Activated CD4-positive, alpha-beta memory T cell treated with anti-CD3 and anti-CD28 coated beads for 36 hours (primary cell): ENCODE measurements at places on chromosomes 12 and 14.

DNA sequence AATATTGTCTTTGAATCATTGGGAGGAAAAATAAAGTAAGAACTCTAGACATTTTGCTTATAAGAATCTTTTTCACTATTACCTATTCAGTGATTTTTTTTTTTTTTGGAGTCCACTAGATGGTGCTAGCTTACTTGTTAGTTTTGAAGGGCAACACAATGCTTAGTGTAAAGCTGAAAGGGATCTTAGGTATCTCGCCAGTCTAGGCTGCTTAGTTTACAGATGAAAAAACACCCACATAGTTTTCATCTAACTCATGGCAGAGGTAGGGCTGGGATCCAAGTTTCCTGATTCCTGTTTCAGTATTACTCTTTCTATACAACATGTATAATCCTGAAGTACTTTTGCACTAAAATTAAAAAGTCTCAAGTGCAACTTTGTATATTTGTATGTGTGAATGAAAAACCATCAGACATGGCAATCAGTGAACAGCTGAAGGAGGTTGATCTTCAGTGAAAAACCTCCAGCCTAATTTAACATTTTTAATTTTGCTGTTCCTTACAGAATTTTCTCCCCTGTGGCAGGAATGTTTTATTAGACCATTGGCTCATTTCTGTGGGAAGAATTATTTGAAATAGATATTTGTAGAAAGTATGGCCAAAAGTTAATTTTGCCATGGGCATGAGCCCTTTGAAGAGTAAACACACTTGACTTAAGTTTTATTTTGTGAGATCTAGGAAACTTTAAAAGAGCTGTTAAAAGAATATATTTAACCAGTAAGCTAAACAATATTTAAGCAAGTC lies 40.7 kb downstream of the LRRIQ1 start:
- no peak overlapping the region for H3K4me3 ChIP-seq
- no peaks in the 10 kb centered on the region for H3K4me1 ChIP-seq
- H3K36me3 ChIP-seq: no peaks in the 10 kb centered on the region
- H3K27ac ChIP-seq: no peak overlapping the region
- H3K27me3 ChIP-seq: no peaks in the 10 kb centered on the region
- no peak for DNase-seq

DNA sequence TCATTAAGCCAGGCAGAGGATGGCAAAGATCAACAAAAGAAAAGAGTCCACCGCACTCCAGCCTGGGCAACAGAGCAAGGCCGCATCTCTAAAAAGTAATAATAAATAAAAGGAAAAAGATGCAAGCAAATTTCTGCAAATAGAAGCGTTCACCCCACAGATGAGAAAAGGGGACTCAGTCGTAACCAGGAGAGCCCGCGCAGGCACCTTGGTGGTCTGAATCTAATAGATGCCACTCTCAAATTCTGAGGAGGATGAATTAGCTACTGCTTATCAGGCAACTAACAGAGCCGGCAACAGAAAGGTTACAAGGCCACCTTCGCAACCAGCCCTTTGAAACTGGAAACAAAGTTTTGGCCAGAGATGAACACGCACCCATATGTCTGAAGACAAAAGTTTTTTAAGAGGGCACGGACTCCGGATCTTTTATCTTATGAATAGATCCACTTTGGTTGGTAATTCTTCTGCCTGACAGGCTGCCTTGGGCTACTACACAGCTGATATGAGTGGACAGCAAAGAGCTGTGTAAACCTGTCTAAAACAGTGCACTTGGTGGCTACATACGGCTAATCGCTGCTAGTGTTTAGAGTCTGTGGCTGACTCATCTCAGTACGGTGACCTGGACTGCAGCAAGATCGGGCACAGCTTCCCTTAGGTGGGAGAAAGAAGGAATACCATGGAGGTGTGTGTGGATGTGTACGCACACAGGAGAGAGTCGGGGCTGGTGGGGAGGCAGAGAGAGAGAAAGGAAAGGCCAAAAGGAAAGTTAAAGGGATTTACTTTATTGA lies 32.9 kb upstream of the TTC7B start:
- H3K27ac ChIP-seq: no peak overlapping the region
- no peak for DNase-seq
- H3K4me3 ChIP-seq: no peak overlapping the region
- H3K36me3 ChIP-seq: no peaks in the 10 kb centered on the region
- H3K27me3 ChIP-seq: no peaks in the 10 kb centered on the region
- peaks cover 5% of the 10 kb centered on the region for H3K4me1 ChIP-seq

GRCh38 chr12:124663206-124663605 lies 95.8 kb upstream of the NCOR2 start:
- H3K36me3 ChIP-seq: peaks cover 7% of the 10 kb centered on the region
- H3K27ac ChIP-seq: no peak overlapping the region
- no peak for DNase-seq
- no peaks in the 10 kb centered on the region for H3K4me1 ChIP-seq
- H3K27me3 ChIP-seq: no peaks in the 10 kb centered on the region

- no peak overlapping the region for H3K4me3 ChIP-seq
- no peak overlapping the region for H3K27ac ChIP-seq
- no peaks in the 10 kb centered on the region for H3K4me1 ChIP-seq
Measured at GRCh38 chr12:80862531-80862930, 75.2 kb downstream of the LIN7A start.

DNA sequence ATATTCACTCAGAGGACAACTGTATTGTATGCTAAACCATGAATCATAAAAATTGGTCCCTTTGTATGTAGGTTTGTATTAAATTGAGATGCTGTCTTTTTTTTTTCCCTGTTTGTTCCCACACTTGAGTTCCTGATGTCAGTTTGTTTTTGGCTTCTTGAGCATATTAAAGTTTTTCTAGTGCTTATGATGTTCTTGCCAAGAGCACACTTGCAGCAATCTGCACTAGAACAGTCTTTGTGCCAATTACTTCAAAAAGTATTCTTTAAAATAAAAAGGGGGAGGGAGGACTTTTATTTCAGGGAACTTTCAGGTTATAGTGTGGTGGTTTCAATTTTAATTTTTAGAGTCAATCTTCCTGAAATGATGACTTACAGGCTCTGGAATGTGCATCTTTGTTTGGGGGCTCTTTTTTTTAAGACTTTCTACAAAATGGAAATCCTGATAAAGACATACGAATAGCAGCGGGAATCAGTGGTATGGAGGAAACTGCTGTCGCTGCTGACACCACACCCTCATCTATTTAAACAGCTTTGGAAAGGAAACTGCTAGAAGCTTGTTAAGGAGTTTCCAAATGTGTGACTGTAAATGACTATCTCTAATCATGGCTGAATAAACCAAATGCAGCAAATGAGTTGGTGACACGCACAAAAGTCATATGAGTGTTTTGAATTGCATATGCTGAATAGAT lies 188.6 kb downstream of the EGLN3 start:
- DNase-seq: no peak
- no peaks in the 10 kb centered on the region for H3K4me1 ChIP-seq
- peaks cover 5% of the 10 kb centered on the region for H3K27me3 ChIP-seq

DNA sequence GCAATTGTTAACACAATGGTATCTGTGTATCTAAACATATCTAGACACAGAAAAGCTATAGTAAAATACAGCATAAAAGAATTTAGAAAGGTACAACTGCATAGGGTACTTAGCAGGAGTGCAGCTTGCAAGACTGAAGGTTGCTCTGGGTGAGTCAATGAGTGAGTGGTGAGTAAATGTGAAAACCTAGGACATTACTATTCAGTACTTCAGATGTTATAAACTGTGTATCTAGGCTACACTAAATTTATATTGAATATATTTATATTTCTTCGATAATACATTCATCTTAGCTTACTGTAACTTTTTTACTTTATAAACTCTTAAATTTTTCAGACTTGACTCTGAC lies 409.0 kb upstream of the DCN start:
- H3K36me3 ChIP-seq: no peaks in the 10 kb centered on the region
- no peaks in the 10 kb centered on the region for H3K27me3 ChIP-seq
- H3K4me3 ChIP-seq: no peak overlapping the region
- no peak for DNase-seq
- no peak overlapping the region for H3K27ac ChIP-seq

GRCh38 chr14:78104160-78104559 lies 66.0 kb upstream of the NRXN3 start:
- H3K27ac ChIP-seq: no peak overlapping the region
- H3K36me3 ChIP-seq: no peaks in the 10 kb centered on the region
- H3K4me3 ChIP-seq: no peak overlapping the region
- no peaks in the 10 kb centered on the region for H3K4me1 ChIP-seq
- no peaks in the 10 kb centered on the region for H3K27me3 ChIP-seq

DNA sequence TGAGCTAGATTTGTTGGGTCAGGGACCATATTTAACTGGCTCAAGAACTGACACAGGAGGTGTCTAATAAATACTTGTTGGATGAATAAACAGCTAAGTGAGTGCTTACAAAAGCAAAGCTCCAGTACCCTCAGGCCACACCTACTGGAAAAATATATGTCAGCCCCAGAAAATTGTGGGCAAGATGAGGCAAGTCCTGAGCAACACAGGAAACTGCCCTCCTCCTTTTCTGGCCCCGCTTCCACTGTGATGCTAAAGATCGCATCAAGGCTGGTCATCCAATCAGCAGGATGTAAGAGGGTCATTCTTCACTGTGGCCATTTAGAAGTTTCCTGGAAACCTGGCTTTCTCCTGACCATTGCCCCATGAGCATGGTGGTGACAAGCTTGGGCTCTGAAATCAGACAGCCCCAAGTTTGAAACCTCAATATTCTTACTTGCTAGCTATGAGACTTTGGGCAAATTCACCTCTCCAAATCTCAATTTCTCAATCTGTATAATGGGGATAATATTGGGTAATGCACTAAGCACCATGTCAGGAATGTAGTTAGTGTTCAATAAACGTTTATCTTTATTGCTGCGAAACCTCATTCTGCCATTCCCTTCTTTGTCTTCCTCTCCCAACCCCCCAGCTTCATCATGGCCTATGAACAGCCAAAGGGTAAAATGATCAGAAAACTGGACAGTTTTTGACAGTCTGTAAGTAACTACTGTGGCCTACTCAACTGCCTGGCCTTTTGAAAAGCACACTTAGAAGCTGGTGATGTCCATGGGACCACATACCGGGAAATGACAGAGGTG lies 139.3 kb upstream of the PZP start:
- no peaks in the 10 kb centered on the region for H3K27me3 ChIP-seq
- DNase-seq: peak; percentile 25
- peaks cover 7% of the 10 kb centered on the region for H3K36me3 ChIP-seq
- peaks cover 2% of the 10 kb centered on the region for H3K4me1 ChIP-seq
- no peak overlapping the region for H3K4me3 ChIP-seq
- no peak overlapping the region for H3K27ac ChIP-seq

DNA sequence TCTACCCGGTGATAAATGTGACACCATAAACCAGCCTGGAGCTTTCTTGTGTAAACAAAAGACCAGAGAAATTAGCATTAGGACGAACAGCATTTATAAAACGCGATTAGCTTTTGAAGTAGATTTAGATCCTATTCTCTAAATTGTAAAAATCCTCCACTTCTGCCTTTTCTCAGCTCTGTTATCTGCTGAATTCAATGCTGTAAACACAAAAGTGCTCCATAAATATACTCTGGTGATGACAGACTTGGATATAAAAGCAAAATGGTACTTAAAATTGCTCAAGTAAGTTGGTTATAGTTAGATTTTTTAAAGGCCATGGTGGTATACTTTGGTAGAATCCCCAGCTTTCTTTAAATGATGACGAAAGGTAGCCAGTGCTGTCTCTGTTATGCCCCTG lies 114.6 kb upstream of the RMST start:
- peaks cover 2% of the 10 kb centered on the region for H3K27me3 ChIP-seq
- H3K4me3 ChIP-seq: no peak overlapping the region
- H3K36me3 ChIP-seq: no peaks in the 10 kb centered on the region
- no peak overlapping the region for H3K27ac ChIP-seq

GRCh38 chr14:34237677-34238076 lies 224.4 kb downstream of the SPTSSA start:
- no peaks in the 10 kb centered on the region for H3K4me1 ChIP-seq
- no peak for DNase-seq
- no peak overlapping the region for H3K27ac ChIP-seq
- H3K27me3 ChIP-seq: no peaks in the 10 kb centered on the region
- no peak overlapping the region for H3K4me3 ChIP-seq

DNA sequence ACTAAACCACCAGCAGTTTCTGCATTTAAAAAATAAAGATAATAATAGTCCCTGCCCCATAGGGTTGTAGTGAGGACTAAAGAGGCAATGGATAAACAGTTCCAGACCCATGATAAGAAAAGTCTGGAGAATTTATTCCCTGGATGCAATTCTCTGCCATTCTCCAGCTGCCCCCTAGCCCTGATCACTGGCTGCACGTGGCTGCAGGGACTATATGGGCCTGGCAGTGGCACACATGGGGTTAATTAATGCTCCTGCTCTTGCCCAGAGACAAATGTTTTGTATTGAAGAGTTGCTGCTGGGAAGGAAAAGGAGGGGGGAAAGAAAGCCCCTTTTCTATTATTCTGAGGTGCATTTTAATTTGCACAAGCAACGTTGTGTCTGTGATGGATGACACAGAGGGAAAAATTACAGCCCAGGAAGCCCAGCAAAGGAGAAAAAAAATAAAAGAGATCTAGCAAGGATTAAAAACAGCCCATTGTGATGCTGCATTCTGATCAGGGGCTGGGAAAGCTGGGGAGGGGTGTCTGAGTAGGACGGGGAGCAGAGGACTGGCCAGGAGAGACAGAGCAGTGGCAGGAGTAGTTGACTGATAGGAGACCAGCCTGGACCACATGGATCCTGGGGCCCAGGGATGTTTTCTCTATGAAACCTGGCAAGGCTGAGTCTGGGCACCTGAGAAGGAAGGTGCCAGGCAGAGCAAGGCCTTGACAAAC lies 149.3 kb downstream of the ESRRB start:
- H3K4me1 ChIP-seq: no peaks in the 10 kb centered on the region
- DNase-seq: no peak
- H3K27ac ChIP-seq: no peak overlapping the region
- peaks cover 10% of the 10 kb centered on the region for H3K27me3 ChIP-seq
- H3K36me3 ChIP-seq: no peaks in the 10 kb centered on the region
- no peak overlapping the region for H3K4me3 ChIP-seq

DNA sequence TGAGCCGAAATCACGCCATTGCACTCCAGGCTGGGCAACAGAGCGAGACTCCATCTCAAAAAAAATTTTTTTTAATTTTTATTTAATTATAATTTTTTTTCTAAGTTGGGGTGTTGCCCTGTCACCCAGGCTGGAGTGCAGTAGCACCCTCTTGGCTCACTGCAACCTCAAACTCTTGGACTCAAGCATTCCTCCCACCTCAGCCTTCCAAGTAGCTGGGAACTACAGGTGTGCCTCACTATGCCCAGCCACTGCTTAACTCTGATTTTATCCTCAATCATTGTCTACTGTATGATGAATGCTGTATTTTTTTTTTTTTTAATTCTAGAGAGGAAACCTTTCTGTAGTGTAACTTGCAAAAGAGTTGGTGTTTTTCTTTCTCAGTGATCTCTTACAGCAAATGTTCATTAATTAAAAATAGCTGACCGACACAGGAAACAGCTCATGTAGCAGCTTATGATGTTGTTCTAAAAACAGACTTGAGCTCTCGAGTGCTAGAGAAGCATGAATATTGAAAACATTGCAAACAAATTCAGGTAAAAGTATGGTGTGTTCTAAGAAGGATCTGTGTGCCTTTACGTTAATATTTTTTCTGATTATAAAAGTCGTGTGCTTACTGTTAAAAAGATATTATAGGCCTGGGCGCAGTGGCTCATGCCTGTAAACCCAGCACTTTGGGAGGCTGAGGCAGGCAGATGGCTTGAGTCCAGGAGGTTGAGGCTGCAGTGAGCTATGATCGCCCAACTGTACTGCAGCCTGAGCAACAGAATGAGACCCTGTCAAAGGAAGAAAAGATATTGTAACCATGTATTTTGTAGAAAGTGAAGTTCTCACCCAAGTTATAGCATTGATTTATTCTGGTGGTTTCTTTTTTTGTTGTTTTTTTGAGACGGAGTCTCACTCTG lies 68.9 kb downstream of the FGD4 start:
- DNase-seq: no peak
- H3K4me1 ChIP-seq: no peaks in the 10 kb centered on the region
- no peak overlapping the region for H3K27ac ChIP-seq
- no peaks in the 10 kb centered on the region for H3K36me3 ChIP-seq
- no peak overlapping the region for H3K4me3 ChIP-seq
